Right cardiac atrium (tissue), 5 donors: ENCODE measurements at places on chromosomes 12 and 14.

DNA sequence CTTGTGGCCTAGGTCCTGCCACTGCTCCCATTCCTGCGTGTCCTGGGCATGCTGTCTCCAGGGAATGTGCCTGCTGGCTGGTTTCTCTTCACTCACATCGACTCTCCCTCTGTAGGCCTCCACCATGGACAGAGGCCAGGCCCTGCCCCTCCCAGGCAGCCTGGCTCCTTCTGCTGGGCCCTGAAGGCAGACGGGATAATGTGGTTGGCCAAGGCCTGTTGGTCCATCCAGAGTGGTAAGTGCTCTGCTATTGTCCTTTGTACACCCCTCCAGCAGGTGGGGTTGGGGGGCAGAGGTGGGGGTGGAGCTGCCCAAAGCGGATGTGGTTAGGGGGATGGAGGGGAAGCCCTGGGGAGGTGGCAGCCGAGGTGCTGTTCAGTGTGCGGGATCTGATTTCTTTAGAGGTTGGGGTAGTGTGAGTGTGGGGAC, 9.5 kb upstream of the NR4A1 start:
- peak; percentile 83 for DNase-seq

- DNase-seq, result no peak
Observed at GRCh38 chr14:66247662-66248193, 238.4 kb upstream of the CCDC196 start.

- DNase-seq, result no peak
Observed at GRCh38 chr12:118773956-118774723, 207.2 kb upstream of the SRRM4 start.

GRCh38 chr12:66032739-66033138, 97.8 kb downstream of the LLPH start:
- no peak for DNase-seq

DNA sequence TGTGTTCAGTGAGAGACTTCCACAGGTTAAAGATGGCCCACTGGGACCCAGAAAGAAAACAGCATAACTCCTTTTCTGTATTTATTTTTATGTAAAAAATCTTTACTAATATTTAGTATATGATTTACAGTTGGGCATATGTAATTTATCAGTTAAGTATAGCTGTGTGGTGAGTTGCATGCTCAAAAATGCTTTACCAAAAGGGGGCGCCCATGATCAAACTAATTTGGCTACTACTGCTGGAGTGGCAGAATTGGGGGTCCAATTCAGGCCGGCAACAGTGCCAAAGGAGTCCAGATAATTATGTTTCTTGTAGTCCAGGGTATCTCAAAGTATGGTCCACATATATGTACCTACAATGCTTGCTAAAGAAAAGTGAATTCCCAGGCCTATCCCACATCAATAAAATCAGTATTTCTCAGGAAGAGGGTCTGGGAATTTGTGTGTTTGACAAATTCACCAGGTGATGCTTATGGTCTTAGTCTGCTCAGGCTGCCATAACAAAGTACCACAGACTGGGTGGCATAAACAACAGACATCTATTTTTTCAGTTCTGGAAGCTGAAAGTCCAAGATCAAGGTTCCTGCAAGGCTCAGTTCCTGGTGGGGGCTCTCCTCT, 152.0 kb downstream of the KTN1 start:
- DNase-seq, result no peak

DNA sequence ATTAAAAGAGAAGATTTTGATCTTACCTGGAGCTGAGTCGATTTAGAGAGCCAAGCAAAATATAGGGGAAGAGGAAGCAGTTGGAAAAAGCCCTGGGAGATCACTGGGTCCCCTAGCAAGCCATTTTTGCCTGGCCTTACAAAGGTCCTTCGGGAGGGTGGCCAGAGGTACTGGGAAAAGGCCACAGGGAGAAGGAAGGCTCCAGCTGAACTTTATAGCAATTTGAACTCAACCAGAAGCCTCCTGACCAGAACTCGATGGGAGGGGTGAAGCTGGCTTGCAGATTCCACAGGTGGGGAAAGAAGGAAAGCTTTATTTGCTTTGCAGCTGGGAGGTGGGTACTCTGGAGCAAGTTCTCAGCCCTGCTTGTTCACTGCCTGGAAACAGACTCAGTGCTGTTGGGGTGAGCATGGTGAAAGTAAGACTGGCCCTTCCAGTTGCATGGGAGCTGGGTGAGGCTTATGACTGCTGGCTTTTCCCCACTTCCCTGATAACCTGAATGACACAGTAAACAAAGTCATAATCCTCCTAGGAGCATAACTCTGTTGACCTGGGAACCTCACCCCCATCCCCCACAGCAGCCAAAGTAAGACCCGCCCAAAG, 855.8 kb downstream of the FSCB start:
- DNase-seq, result no peak

- no peak for DNase-seq
Observed at GRCh38 chr12:57839996-57840395, 6.5 kb downstream of the CTDSP2 start.

DNA sequence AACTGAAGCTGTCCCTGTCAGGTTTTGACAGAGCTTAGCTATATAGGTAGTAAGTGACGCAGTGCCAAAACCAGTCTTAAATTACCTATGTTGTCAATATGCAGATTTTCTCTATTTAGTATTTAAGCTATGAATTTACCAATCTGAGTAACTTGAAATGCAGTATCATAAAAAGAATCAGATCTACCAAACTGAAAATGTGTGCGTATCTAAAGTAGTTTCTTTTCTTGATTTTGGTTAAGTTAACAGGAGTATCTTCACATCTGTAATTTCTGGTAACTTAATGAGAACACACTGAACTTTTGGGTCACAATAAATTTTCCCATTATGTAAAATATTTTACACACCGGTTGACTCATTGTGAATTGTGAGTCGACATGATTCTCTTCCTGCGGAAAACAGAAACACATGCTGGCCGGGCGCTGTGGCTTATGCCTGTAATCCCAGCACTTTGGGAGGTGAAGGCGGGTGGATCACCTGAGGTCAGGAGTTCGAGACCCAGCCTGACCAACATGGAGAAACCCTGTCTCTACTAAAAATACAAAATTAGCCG, 45.1 kb downstream of the TRAF3 start:
- no peak for DNase-seq

GRCh38 chr12:103686026-103686425, 99.0 kb downstream of the STAB2 start:
- DNase-seq, result no peak

DNA sequence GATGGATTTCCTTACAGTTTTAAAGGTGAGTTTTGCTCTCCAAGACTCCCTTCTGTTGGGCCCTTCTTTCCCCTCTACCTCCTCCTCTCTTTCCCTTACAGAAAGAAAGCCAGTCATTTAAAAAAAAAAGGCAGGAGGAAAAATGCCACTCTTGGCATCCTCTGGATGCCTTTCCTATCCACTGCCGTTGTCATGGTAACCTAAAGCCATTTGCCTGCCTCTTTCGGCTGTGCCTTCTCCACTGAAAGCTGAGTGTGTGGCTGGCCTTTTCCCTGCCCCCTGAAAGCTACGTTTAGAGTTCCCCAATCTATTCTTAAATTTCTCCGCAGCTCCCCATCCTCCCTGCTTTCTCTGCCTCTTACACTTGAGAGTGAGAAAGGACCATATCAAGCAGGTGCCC, 67.1 kb downstream of the TUNAR start:
- DNase-seq, result no peak

DNA sequence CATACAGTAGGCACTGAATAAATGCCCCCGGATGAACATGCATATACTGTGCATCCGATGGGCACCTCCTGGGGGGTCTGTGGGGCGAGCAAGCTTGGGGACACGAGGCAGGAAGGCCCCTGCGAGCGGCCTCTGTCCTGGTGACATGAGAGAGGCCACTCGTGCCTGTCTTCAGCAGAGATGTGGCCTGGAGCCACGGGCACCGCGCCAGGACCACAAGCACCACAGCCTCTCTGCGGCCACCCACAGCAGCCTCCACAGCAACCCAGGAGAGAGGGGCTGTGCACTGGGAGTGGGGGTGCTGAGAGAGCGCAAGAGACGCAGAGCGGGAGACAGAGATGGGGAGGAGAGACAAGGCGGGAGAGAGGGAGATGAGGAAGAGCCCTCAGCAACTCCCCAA, 118.5 kb downstream of the RFLNA start:
- peak; percentile 78 for DNase-seq

DNA sequence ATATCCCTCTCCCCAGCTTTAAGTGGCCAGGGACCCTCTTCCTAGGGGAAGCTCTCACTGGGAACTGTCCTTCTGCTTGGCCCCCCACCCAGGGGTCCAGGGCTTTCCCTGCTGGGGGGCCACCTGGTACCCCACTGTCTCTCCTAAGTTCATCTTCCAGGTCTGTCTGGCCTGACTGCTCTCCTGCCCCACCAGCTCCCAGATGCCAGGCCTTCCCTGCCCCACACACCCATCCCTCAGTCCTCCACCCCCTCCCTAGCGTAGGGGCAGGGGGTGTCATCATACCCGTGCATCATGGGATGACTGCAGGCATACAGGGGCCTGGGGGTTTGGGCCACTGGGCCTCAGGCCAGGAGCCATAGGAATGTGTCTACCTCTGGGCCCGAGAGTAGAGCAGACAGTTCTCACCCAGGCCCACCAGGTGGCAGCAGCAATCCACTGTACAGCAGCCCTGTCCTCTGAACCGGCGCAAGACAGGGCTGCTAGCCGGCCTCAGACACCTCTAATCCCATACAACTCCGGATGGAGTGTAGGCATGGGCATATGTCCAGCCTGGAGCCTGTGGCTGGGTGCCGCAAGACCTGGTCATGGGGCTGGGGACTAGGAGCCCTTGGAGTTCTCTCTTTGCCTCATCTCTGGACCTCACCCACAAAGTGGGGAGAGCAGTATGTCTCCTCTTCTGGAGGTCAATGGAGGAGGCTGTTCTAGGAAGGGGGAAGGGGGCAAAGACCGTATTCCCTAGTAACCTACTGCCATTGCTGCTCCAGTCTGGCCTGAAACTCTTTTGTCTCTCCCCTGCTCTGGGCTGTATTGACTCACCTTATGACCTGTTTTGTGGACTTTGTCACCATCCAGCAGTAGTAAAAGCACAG, 10.0 kb upstream of the SMARCD1 start:
- peak; percentile 85 for DNase-seq

- DNase-seq, result no peak
Observed at GRCh38 chr14:103994535-103995184, 52.3 kb upstream of the RD3L start.

- no peak for DNase-seq
Observed at GRCh38 chr12:47841910-47842309, 22.2 kb upstream of the HDAC7 start.

GRCh38 chr12:78799649-78800048, 64.9 kb upstream of the SYT1 start:
- DNase-seq, result no peak

GRCh38 chr14:59532419-59532818, 44.2 kb downstream of the CCDC175 start:
- no peak for DNase-seq

- DNase-seq, result no peak
Observed at GRCh38 chr14:59244581-59244980, 56.1 kb downstream of the DAAM1 start.

- DNase-seq, result no peak
Observed at GRCh38 chr14:52868911-52869618, 77.7 kb upstream of the GNPNAT1 start.

DNA sequence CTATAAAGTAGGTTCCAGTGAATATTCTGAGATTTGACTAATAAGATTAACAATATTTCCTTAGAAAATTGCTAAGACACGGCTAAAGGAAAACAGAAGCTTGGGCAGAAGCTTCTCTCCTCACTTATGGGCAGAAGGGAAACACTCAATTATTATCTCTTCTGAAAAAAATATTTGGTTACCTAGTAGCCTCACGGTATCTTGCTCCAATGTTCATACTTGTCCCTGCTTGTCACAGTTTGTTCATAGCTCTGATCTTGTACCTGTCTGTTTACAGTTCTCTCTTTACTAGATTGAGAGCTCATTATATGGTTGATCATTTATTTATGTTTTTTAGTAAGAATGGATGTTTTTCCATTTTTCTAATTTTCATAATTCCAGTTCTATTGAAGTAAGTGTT, 458.0 kb upstream of the ATP2B1 start:
- DNase-seq, result no peak

GRCh38 chr12:75790219-75790618, 241.4 kb downstream of the PHLDA1 start:
- DNase-seq, result no peak

DNA sequence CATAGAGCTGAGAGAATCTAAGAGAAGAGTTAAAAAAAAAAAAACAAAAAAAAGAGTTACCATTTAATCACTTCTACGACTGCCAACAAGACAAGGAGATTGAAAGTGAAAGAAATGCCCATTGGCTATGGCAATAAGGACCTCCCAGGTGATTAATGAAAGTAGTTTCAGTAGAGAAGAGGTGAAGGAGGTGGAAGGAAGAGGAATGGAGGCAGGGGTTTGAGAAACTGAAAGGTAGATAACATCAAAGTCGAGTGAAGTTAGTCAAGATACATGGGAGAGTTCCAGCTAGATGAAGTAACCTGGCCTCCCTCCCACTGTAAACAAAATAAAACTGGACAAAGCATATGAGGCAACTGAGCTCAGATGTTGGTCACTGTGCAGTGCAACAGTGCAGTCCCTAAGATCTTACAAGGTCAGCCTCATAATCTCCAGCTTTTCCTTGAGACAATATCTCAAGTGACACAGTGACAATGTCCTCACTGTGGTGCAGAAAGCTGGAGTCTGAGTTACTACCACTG, 118.0 kb upstream of the CCDC198 start:
- DNase-seq, result no peak

DNA sequence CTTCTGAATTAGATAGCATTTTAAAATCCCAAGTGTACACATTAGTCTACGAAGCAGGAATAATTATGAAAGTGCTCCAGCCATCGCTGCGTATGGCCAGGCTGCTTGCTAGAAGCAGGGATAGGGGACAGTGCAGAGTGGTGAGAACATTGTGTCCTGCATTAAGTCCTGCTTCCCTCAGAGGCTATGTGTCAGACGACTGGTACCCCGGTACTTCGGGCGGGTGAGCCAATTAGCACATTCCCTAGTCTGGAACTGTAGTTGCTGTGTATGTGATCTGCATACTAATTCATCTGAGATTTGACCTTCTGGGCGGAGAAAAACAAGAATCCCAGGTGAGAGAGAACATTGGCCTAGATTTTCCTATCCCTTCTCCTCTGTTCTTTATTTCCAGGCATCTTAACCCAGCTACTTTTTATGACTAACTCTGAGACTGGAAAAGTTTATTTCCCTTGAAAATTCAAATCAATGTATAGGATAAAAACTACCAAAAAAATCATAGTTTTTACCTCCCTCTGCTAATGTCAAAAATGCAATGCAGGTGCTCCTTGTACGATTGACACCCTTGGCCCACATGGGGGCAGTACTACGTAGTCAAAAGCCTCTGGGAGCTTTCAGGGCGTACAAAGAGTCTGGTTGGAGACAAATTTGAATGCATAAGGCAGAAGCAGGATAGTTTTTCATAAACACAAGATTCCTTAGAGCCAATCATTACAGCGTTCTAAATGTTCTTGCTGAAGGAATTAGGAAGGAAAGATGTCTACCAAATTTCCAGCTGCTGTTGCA, 764.3 kb downstream of the NOVA1 start:
- DNase-seq, result no peak
